GF-D8 (cell line): ENCODE measurements at places on chromosomes 1 and 21.
A peak's percentile ranks its signal among the peaks of the same experiment; 100 is the strongest.

DNA sequence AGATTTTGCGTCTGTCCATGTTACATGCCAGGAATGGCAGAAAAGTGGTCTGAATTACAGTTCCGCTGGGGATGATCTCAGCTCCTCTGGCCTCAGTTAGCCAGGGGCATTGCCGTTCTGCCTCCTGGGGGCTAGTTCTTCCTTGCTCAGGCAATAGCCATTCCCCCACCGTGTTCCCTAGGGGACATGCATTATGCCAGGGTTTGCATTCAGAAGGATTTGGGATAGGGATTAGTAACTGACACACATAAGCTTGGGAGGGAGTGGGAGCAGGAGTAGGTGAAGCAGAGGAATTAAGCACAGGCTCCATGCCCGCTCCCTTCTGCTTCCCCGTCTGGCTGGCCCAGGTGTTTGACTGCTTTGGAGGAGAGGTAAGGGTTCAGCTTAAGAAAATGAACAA is 12.7 kb downstream of the LRRC71 start:
- no peak for DNase-seq

- peak; percentile 66 for DNase-seq
Observed at GRCh38 chr1:112704934-112705627, 1.8 kb downstream of the RHOC start.

DNA sequence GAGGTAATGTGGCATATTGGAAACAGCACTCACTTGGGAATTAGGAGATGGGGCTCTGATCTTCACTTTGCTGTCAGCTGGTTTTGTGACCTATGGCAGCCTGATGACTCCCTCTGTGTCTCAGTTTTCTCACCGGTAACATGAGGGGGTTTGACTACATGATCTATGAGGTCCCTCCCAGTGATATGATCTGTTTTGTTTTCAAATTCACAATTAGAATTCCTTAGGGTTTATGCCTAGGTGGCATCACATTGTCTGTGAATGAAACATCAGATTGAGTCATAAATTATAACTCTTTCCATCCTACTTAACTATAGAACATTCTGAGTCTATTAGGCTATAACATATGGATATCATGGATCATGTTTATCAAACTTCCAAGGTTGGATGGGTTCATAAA is 386.6 kb downstream of the PTBP2 start:
- no peak for DNase-seq

- no peak for DNase-seq
Observed at GRCh38 chr1:33957854-33958253, 94.0 kb downstream of the HMGB4 start.
